ENCODE measurements at places on chromosomes 2 and 18.
A peak's percentile ranks its signal among the peaks of the same experiment; 100 is the strongest.

DNA sequence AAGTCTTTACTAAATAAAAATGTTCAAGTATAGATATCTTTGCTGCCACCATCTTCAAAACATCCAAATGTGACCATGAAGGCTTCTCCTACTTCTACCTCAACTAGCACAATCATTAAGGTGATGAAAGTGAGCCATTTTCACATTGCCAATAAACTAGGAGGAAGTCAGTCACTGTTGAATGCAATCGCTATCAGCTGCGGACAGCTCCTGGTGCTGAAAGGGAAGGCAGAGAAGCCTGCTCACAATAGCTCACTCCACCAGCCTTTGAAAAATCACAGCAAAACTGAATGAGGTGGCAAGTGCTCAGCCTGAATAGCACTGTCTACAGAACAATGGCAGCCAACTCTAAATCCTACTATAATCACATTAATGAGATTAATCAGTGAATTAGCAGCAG is 2.2 kb downstream of the MYT1L start:
- DNase-seq = peak; percentile 7

DNA sequence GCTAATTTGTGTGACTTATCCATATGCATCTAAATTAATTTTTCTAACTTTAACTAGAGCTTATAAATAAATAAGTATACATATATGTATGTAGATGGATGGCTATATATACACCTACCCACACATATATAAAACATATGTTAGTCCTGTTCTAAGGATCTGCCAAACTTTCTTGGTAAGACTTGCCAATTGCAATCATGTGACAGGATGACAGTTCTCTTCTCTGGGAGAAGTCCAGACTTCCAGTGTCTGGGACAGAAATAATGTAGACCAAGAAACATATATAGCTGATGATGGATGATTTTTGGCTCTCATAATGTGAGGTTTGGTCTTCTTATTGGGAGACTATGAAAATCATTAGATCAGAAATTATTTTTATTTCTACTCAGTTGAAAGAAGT is 30.6 kb upstream of the NR4A2 start:
- DNase-seq = no peak

GRCh38 chr2:176553685-176554100 is 284.5 kb downstream of the MTX2 start:
- peak; percentile 49 for DNase-seq

DNA sequence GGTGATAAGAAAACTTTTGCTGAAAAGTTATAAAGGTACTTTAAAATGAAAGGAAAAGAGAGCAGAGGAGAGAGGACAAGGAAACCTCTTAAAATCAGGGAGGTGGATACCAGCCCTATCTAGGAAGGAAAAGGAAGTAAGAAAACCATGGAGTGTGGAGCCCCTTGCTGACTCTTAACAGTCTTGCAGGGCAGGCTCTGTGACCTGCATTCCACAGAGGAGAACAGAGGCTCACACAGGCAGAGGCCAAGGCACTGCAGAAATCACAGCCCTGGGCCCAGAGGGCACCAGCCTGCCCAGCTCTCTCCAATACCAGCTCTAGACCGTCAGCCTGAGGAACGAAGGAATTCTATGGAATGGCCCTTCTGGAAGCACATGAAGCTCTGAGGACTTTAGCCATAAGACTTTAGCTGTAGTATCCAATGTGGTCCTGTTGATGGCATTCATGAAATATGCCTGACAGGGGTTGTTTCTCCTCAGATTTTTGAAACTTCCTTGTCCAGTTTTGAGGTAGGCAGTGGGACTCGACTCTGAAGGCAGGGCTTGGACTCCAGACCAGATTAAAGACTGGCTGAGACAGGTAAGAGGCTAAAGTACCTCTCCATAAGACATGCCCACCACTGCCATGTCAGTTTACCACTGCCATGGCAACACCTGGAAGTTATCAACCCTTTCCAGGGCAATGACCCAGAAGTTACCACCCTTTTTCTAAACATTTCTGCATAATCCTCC is 216.3 kb downstream of the ANAPC1 start:
- no peak for DNase-seq

GRCh38 chr2:45391866-45392265 is 219.2 kb downstream of the SRBD1 start:
- no peak for DNase-seq

DNA sequence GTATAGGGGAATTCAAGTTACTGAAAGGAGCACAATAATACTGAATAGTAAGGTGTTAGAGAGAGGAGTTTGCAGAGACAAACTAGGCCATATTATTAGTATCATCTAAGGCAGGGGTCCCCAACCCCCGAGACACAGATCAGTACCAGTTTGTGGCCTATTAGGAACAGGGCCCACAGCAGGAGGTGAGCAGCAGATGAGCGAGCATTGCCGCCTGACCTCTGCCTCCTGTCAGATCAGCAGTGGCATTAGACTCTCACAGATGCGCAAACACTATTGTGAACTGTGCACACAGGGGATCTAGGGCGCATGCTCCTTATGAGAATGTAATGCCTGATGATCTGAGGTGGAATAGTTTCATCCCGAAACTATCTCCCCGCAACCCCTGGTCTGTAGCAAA is 41.8 kb upstream of the TMEM200C start:
- no peak for DNase-seq

DNA sequence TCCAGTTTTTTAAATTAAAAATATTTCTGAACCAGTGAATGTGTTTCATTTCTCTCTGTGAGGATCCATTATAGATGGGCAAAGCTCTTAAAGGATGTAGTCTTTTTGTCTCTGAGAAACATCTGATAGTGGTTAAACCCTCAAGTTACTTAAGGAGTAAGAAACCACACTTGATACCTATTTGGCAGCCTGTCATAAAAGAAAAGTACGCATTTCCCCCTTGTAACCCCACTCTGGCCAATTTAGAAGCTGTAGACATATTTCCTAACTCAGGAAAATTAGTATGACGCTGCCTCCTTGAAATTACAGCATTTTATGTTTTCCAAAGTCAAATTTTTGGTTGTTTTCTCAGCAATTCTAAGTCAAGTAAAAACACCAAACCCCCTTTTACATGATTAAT is 2.0 kb downstream of the STAT4 start:
- DNase-seq = no peak

GRCh38 chr2:100068395-100068794 is 74.0 kb downstream of the AFF3 start:
- no peak for DNase-seq

- no peak for DNase-seq
Measured at GRCh38 chr2:197128897-197129296, 181.7 kb downstream of the ANKRD44 start.

DNA sequence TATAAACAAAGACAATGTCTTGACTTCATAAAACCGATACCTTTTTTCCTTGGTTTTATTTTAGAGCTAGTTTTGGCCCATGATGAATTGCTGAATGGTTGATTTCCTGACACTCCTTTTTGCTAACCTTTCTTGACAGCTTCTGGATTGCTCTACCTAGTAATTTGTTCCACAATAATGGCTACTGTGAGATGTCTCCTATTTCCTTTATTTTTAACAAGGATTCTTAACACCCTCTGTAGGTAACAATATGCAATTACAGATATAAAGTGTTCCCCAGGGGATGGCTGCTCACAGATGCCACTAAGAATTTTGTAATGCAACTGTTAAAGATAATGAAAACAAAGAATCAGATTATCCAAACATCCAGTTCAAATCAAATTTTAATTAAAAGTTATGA is 100.8 kb upstream of the ATP5MC3 start:
- DNase-seq = no peak

GRCh38 chr2:65076345-65076710 is 20.1 kb downstream of the CEP68 start:
- DNase-seq = no peak

DNA sequence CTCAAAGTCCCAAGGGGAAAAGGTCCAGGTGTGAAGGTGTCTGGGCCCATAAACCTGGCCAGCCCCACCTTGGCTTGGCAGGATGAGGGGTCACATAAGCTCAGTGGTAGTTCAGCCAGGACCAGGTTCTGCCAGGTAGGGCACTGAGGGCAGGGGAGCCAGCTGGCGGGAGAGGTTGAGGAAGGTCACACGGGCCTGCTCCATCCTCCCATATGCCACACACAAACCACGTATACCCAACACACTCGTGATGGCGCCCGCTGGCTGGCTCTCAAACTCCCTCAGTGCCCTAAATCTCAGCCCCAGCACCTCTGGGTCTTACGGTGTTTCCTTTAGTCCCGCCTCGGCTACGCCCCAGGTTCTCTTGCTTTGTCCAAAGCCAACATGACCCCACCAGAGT is 160.5 kb downstream of the ZFP36L2 start:
- no peak for DNase-seq

- DNase-seq = no peak
Measured at GRCh38 chr2:127663566-127664064, 11.7 kb downstream of the LIMS2 start.

DNA sequence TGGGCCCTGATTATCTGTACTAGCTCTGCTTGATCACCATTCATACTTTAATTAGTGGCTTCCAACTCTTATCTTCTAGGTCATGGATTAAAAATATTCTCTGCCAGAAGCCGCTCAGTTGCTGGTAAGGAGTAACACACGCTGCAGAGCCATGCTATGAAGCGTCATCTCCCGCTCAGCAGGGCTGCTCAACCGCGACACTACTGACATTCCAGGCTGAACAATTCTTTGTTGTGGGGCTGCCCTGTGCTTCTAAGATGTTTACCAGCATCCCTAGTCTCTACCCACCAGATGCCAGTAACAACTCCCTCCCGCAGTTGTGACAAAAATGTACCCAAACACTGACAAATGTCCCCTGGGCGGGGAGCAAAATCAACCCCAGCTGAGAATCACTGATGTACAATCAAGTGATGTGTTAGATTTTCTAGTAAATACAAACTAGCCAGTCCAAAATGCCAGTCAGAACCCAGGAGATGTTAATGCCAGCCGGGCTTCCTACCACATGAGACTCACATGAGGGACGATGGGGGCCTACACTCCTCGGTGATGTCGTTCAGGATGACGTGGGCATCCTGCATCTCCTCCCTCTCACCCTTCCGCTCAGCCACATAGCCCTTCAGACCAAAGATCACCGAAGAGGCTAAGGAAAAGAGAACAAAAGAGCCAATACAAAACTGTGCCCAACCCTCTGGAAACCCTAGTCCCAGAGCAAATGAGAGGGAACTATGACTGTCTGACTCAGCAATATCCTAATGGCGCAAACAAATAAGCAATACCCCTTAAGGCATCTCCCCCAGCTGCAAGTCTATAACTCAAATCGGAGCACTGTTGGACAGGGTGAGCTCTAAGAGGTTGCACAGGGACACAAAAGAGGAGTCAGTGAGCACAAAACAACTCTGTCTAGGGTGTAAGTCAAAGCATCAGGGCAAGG is 15.6 kb downstream of the ILKAP start:
- DNase-seq = no peak

GRCh38 chr18:54957296-54957832 is 1.9 kb downstream of the CCDC68 start:
- no peak for DNase-seq

DNA sequence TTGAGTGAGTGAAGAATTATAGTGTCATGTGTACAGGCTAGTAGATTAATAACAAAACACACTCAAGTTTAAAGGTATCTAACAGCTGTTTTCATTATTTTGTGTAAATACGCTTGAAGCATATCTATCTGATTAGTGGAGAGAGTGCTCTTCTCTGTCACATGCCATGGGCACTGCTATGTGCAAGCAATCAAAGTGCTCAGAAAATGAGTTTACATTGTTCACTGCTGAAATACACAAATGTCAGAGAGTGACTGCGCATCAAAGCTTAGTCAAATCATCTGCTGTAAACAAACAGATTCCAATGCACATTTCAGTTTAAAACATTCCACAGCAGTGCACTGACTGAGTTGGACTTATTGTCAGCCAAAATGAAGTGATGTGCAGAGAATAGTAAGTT is 423.4 kb downstream of the ZEB2 start:
- DNase-seq = no peak

- no peak for DNase-seq
Measured at GRCh38 chr18:61589053-61589723, 256.0 kb downstream of the CDH20 start.

- DNase-seq = no peak
Measured at GRCh38 chr2:118805064-118805690, 42.3 kb downstream of the EN1 start.

GRCh38 chr18:77124452-77124922 is 8.1 kb downstream of the MBP start:
- DNase-seq = peak; percentile 73

DNA sequence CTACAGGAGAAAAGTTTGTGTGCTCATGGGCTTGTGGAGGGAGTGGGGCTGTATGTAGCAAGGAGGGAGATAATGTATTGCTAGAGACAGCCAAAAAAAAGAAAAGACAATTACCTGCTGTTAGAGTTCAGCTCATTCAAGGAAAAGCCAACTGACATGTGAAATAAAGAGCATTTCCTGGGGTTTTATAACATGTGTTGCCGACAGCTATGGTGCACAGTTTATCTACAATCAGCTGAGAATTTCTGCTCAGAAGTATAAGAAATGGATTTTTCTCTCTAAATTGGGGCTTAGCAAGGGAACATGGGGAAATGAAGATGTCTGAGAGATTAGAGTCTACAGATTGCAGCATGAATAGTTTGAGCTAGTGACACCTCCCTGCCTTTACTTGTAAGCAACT is 674.1 kb downstream of the SUCLG1 start:
- no peak for DNase-seq

GRCh38 chr2:38898256-38898655 is 8.6 kb downstream of the ARHGEF33 start:
- DNase-seq = no peak

DNA sequence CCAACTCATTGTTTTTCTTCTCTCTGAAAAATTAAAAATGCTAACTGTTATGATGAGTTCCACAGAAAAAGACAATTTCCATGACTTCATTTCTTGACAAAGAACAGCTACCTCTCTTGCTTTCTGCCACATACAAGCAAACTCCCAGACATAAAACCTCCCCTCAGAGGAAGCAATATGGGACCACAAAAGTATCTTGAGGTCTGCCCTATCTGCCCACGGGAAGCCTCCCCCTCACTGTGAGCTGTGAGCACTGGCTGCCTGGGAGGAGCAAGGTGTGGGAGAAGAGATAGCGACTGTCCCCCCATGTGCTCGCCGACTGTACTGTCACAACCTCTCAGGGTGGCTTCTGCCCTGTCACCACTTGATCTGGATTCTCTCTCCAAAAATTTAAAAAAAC is 69.7 kb upstream of the NRP2 start:
- DNase-seq = peak; percentile 73

DNA sequence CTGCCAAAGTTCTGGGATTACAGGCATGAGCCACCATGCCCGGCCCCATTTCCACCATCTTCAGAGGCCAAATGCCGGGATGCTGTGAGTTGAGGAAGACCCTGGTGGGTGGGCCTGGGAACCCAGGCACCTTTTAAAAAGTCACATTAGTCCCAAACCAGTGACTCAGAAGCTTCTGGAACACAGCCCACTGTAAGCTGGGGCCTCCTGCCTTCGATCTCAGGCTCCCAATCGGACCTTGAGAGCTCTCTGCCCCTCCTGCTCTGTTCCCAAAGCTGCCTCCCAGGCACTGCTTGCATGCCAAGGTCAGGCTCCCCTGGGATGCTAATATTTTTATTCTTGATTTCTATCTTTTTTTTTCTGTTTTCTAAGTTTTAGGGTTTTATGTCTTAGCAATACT is 4.2 kb downstream of the ADCY3 start:
- DNase-seq = no peak

- no peak for DNase-seq
Measured at GRCh38 chr2:42844366-42844765, 52.0 kb upstream of the HAAO start.

DNA sequence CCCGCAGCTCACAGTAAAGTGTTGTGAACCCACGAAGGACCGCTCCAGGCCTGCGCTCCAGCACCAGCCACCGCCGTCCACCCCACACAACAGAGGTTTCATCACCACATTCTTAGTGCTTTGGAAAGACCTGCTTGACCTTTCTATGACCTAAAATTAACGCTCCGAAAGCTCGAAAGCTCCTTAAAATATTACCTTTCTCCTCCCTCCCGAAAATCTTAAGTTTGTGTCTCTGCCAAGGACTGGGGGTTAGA is 149.2 kb downstream of the TWIST2 start:
- no peak for DNase-seq
